Activated CD8-positive, alpha-beta memory T cell treated with anti-CD3 and anti-CD28 coated beads for 48 hours (primary cell): ENCODE measurements at places on chromosomes 13 and 19.

GRCh38 chr19:33000510-33000909 is 28.5 kb downstream of the FAAP24 start:
- DNase-seq, result no peak

- DNase-seq, result no peak
These were observed 19.1 kb downstream of the PEX11G start for GRCh38 chr19:7469669-7470285.

- no peak for DNase-seq
These were observed 402.9 kb downstream of the HS6ST3 start for GRCh38 chr13:96492766-96493165.

DNA sequence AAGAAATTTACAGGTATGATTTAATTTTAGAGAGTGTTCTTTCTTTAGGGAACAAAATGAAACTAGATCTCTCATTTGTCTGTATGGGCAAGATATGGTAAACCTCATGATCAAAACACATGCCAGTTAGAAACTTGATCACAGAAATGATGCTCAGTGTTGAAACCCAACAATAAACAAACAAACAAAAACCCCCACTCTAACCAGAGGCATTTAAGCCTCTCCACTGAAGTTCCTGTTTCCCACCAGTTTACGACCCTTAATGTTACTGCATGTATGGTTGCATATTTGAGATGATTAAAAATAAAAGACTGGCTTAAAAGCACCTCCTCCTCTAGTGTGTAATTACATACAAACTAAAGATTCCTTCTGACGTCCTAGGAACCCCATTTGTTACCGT is 293.3 kb upstream of the MAB21L1 start:
- DNase-seq, result no peak
